CD4-positive, alpha-beta T cell treated with Interleukin-4 for 1 hour (primary cell): ENCODE measurements at places on chromosomes 5 and 9.

GRCh38 chr5:76870046-76870445 is 20.2 kb downstream of the S100Z start:
- DNase-seq: no peak

GRCh38 chr9:114916481-114916880 is 13.9 kb downstream of the TNFSF8 start:
- DNase-seq: no peak

- DNase-seq: no peak
Measured at GRCh38 chr9:134010310-134011173, 14.7 kb upstream of the BRD3OS start.

- no peak for DNase-seq
Measured at GRCh38 chr5:134406390-134406789, 5.3 kb downstream of the CDKN2AIPNL start.

- no peak for DNase-seq
Measured at GRCh38 chr5:96074870-96075269, 113.2 kb upstream of the ELL2 start.

DNA sequence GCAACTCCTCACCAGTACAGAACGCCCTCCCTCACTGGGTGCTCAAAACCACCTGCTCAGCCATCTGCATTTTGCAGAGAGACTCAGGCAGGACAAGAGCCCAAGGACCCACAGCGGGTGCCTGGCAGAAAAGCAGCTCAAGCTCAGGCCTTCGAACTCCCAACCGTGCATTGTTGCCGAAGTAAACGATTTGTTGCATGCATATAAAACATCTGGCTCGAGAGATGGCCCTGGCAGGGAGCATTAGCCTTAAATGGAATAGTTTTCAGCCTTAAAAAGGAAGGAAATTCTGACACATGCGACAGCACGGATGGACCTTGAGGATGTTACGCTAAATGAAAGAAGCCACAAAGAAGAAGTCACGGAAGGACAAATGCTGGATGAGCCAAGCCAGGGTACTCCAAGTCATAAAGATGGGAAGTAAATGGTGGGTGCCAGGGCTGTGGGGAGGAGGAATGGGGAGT is 160.4 kb upstream of the PHYKPL start:
- no peak for DNase-seq

GRCh38 chr9:107345327-107345726 is 62.2 kb downstream of the RAD23B start:
- DNase-seq: no peak

DNA sequence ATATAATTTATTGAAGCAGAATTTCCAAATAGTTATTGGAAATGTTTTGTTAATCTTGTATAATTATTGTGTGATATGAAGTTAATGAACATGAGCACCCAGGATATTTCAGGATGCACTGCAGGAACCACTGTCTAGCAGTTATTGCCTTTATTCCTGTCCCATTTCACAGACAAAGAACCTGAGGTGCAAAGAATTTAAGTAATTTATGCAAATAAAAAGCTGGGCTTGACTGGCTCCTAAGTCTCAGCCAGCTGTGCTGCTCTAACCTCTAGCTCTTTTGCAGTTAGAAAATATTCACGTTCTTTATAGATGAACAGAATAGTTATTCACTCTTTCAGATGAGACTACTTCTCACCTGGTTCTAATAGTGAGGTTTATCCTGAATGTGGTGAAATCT is 50.0 kb upstream of the NUDT12 start:
- no peak for DNase-seq

DNA sequence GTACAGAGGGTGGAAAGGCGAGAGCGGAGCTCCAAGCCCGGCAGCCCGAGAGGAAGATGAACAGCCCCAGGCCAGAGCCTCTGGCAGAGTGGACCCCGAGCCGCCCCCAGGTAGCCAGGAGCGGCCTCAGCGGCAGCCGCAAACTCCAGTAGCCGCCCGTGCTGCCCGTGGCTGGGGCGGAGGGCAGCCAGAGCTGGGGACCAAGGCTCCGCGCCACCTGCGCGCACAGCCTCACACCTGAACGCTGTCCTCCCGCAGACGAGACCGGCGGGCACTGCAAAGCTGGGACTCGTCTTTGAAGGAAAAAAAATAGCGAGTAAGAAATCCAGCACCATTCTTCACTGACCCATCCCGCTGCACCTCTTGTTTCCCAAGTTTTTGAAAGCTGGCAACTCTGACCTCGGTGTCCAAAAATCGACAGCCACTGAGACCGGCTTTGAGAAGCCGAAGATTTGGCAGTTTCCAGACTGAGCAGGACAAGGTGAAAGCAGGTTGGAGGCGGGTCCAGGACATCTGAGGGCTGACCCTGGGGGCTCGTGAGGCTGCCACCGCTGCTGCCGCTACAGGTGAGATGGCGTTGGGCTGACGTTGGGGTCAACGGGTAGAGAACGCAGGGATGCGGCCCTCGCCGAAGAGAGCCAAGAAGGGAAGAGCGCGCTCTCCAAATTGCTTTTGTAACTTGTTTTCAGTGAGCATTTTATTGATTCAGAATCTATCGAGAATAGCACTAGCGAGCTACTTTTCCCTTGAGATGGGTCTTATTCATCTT is at the start of gene PTGER4:
Gene PTGER4 (plus strand): TSS at position 3 of the 769 bp plus-strand sequence. CDS start 1,079 bp downstream, outside the sequence.
- DNase-seq: no peak

- DNase-seq: no peak
Measured at GRCh38 chr9:16064771-16065170, 511.9 kb downstream of the CCDC171 start.

- no peak for DNase-seq
Measured at GRCh38 chr5:32542216-32543059, 42.9 kb upstream of the SUB1 start.

- no peak for DNase-seq
Measured at GRCh38 chr9:120396418-120396817, 183.5 kb downstream of the CDK5RAP2 start.

GRCh38 chr5:167633114-167633513 is 658.3 kb upstream of the WWC1 start:
- DNase-seq: no peak

- peak; percentile 15 for DNase-seq
Measured at GRCh38 chr5:79109527-79110492, 1.8 kb upstream of the BHMT start.

DNA sequence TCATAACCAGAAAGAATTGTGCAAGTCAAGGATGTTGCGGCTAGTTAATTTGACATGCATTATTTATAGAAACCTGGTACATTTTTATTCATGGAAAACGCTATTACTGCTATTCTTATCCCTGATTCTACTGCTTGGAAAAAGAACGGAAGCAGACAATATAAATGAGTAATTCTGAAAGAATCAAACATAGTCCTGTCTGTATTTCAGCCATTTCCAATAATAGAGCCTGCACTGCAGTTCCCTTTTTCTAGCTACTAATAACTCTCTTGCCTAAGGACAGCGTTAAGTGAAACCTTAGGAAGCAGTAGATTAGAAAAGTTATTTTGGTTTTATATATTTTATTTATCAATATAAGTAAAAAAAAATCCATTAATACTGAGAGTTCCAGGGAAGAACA is 414.9 kb downstream of the CYLC2 start:
- no peak for DNase-seq

DNA sequence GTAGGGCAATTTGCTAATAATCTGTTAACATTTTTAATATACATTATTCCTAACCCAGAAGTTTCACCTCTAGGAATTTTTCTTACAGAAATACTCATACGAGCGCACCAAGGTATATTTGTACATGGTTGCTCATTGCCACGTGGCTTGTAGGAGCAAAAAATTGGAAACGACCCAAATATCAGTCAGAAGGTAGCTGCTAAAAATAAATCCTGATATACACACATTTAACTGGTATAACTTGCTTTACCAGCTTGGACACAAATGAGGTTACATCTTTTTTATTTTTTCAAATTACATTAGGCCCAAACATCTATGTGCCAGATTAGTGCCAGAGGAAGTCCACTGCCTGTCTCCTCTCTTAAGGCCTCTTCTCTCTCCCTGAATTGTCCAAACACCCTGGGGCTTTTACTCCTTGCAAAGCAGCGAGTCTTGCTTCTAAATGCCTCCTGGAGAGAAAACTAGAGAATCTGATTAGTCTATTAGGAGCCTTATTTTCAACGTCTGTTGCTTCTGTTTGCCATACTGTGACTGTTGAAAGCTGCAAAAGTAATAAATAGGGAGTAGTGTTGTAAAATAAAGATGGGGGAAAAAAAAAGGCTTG is 92.0 kb upstream of the SSBP2 start:
- no peak for DNase-seq

- no peak for DNase-seq
Measured at GRCh38 chr9:132163457-132163875, 1.6 kb downstream of the NTNG2 start.

DNA sequence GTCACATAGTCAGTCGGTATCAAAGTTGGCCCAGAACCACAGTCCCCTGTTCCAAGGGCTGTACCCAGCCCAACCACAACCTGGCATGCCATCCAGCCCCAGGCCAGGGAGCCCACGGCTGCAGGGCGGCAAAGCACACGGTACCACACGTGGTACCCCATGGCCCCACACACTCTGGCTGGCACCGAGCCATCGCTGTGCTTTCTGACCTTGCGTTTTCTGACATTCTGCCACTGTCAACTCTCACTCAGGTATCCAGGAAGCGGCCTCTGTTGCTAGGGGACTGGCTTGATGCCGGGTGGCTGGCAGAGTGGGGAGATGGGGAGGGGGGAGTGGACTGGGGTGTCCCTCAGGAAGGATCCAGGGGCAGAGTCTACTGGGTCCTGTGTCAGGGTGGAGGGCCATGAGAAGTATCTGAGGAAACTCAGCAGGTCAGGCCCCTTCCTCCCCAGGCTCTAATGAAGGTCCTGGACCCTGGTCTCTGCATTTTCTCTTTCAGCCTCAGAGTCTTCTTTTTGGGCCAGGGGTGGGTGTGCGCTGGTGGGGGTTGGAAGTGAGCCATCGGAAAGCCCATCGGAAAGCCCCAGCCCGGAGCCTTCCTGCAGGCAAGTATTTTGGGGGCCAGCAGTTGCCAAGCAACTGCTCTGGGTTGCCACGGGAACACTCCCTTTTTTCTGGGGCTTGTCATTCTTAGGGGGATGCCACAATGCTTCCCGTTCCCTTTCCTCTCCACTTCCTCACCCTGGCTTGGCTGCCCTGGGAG is 21.0 kb upstream of the RALGDS start:
- DNase-seq: peak; percentile 91

DNA sequence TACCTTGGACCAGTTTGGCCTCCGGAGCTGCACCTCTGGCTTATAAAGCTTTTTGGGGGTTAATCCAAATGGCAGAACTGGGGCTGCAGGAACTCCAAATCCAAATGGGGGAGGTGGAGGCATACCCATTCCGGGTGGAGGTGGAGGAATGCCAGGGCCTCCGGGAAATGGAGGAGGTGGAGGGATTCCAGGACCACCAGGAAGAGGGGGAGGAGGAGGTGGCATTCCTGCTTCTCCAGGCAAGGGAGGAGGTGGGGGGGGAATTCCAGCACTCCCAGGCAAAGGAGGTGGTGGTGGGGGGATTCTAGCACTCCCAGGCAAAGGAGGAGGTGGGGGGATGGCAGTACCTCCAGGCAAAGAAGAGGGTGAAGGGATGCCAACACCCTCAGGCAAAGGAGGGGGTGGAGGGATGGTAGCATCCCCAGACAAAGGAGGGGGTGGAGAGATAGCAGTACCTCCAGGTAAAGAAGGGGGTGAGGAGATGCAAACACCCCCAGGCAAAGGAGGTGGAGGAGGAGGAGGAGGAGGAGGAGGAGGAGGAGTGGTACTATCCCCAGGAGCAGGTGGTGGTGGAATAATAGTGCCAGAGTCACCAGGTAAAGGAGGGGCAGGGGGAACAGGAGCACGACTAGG is 45.2 kb downstream of the DIAPH1 start:
- DNase-seq: no peak

- DNase-seq: no peak
Measured at GRCh38 chr5:68385936-68386335, 170.4 kb downstream of the PIK3R1 start.

DNA sequence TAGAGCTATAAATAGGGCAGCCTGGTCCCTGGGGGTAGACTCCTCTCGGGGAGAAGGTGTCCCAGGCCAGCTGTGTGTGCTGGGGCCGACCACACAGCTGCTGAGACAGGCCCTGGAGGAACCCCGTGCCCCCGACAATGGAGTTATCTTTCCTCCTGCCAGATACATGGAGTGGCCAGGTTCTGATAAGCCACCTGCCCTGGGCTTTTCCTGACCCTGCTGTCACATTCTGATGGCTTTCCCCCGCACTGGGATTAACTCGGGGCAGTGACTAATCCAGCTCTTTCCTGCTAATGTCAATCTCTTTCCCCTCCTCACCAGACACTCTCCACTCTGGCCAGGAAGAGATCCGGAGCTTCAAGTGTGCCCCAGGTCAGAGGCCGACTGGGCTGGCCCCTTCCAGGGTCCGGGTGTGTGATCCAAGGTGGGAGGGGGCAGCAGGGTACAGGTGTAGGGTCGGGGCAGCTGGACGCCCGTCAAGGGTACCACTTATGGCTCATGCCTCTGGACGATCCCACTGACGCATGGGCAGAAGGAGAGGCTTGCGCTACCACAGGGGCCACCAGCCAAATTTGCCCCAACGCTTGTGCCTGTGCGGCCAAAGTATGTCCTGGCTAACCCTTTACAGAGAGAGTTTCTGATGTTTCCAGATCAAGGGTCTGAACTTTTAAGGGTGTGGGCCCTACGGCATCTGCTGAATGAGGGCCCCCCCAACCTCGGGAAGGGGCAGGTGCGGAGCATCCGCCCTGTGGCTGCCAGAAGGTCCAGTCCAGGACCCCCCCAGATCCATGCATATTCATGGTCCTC is 20.6 kb upstream of the COL5A1 start:
- DNase-seq: no peak

- no peak for DNase-seq
Measured at GRCh38 chr5:139462586-139463276, at the start of gene ECSCR. Gene ECSCR (minus strand): TSS chr5:139462743. CDS start chr5:139462670, 73 bp downstream.

GRCh38 chr5:133307275-133307674 is 255.5 kb downstream of the HSPA4 start:
- DNase-seq: no peak

- no peak for DNase-seq
Measured at GRCh38 chr9:76603448-76603895, 144.5 kb downstream of the GCNT1 start.

DNA sequence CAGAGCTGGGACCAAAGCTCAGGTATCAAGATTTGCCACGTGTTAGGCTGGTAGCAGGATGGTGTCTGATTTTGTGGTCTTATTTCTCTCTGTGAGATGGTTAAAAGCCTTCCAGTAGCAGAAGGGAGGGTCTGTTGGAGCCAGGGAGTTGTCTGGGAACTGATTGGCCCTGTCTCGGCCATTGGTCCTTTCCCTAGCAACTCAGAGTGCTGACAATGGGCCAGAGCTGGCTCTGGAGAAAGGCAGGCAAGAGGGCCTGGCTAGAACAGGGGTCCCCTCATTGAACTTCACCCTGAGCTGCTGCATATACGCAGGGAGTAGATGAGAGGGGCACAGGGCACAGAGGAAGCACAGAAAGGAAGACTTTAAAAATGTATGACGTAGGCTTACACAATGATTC is 92.8 kb downstream of the PSD2 start:
- DNase-seq: no peak
